Vagina (tissue), 2 donors: ENCODE measurements at places on chromosomes 4 and X.

GRCh38 chr4:8914461-8915171 lies 43.0 kb upstream of the HMX1 start:
- DNase-seq = no peak

DNA sequence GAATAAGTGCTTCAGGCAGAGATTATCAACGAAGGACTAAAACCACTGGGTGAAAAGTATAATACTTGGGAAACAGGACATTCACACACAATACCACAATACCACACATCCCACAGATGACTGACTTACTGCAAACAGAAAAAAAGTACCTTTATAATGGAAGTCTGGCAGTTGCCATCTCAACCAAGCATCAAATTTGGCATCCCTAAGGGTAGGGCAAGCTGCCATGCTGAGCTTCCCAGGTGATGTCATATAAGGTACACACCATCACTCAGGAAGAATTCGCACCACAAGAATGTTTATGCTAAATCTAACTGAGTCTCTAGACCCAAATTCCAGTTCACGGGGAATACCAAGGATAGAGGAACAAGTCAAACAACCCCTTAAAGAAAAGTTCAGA lies 9.1 kb downstream of the QDPR start:
- no peak for DNase-seq

DNA sequence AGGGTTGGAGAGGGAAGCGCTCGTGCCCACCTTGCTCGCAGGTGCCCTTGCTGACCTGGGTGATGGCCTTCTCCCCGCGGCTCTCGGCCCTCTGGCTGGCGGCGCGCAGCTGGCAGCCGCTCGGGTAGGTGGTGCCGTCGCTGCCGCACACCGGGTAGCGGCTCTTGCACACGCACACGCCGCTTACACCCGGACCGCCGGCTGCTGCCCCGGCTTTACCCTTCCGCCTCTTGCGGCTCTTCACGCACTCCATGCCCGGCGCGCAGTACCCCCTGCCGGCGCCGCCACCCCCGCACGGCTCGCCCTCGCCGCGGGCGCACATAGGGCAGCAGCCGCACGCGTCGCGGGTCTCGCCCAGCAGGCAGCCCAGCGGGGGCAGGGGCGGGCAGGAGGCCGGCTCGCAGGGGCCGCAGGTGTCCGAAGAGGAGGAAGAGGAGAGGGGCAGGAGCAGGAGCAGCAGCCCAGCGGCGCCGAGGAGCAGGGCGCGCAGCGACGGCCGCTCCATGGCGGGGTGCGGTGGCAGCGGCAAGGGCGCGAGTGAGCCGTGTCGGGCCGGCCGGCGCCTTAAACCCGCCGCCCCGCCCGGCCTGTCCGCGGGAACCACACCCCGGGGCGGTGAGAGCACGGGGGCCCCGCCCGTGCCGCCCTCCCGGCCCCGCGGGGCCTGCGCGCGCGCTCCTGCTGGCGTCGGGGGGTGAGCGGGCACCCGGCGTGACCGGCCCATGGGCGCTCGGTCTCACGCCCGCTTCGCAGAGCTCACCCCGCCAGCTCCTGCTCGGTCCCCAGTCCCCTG lies at the start of gene IGFBP7:
Gene IGFBP7 (minus strand): TSS at position 539 of the 793 bp plus-strand sequence. CDS start 34 bp downstream, at position 505.
- DNase-seq = no peak

GRCh38 chrX:35439692-35440091 lies 358.4 kb upstream of the MAGEB16 start:
- no peak for DNase-seq

- no peak for DNase-seq
Observed at GRCh38 chrX:67917421-67918010, 373.7 kb downstream of the AR start.

- DNase-seq = no peak
Observed at GRCh38 chrX:110614596-110614995, 181.0 kb downstream of the CHRDL1 start.

- DNase-seq = no peak
Observed at GRCh38 chrX:19593690-19594089, 78.4 kb upstream of the MAP3K15 start.

DNA sequence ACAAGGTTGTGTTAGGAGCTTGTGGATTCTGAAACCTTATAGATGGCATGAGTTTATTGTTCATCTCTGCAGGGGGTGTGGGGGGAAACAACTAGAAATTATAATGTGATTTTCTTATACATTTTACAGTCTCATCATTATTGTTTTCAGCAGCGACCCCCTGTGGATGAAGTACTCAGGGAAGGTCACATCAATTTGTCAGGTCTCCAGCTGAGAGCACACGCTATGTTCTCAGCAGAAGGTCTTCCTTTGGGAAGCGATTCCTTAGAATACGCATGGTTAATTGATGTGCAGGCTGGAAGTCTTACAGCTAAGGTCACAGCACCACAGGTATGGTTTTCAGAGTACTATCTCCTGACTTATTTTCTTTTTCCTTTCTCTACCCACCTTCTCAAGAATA lies 72.2 kb downstream of the BLTP1 start:
- DNase-seq = no peak

- no peak for DNase-seq
Observed at GRCh38 chr4:104743215-104743653, 248.5 kb upstream of the CXXC4 start.

DNA sequence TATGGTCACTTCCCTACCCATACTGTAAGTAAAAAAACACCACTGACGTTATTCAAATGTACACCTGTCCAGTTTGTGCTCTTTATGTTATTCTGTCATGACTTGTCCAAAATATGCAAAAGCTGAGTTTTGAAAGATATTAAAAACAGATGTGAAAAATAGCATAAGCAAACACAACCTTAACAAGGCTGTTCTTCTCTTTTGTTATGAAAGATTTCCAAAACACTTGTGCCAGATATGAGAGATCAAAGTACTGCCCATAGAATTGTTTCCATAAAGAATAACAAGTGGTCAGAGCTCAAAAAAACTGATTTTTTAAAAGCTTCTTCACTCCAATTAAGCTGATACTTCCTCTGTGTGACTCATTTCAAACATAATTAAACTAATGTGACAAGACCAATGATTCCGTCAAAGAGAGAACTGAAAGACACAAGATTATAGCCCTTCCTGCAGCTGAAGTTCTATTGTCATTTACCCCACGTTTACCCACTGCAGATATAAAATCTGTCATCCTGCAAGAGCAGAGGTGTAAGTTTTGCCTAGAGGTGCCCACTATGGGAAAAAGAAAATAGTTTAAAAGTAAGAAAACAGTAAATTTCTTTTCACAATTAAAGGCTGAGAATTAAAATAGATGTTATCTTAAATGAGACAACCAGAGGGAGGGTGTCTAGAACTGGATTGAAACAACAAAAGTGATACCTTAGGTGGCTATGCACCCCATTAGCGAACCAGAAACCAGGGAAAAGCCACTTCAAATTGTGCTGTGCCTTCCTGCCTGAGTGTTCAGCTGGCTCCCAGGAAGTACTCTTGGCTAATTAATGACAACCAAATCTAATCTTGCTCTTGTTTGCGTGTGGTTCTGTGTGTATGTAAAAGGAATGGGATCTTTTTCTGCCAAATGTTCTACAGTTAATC lies 30.1 kb downstream of the RASSF6 start:
- no peak for DNase-seq

DNA sequence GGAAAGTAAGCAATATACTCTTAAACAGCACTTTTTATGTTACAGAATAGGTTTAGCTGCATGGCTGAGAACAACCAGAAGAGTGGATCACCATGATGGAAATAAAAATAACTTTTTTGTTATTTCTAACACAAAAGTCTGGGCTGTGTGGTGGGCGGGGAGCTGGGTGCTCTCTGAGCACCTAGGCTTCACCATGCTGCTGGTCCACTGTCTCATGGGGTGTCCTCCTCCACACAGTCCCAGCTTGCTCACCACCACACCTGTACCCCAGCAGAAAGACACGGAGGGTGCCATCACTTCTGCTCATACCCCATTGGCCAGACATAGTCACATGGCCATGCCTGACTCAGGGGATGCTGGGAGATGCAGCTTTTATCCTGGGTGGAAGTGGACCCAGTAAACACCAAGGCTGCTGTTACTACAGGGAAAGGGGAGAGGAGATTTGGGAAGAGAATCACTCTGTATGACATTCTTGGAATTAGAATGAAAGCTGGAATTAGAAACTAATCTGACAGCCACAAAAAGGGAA lies 45.0 kb downstream of the CPZ start:
- DNase-seq = no peak

- DNase-seq = no peak
Observed at GRCh38 chr4:61336916-61337315, 136.8 kb downstream of the ADGRL3 start.

GRCh38 chr4:144421839-144422565 lies 224.0 kb upstream of the HHIP start:
- no peak for DNase-seq

DNA sequence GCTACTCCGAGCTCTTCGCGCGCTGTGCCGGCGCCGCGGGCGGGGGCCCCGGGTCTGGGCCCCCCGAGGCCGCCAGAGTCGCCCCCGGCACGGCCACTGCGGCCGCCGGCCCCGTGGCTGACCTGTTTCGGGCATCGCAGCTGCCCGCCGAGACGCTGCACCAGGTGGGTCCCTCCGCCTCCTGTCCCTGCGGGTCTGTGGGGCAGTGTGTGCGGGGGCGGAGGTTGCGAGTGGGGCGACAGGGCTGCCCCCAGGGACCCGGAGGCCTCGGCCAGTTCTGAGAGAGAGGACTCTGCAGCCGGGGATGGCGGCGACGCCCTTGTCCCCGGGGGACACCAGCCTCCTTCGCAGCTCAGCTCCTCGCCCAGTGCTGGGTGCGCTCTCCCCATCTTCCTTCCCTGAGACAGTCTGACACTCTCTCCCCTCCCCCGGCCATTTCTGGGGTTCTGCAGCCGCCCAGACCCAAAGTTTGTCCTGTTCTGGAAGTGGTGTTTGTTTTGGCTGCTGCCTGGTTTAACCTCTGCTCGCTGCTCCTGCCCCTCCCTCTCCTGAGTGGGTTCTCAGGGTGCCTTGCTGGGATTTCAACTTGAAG lies 609 bp downstream of the REPS2 start:
- no peak for DNase-seq

DNA sequence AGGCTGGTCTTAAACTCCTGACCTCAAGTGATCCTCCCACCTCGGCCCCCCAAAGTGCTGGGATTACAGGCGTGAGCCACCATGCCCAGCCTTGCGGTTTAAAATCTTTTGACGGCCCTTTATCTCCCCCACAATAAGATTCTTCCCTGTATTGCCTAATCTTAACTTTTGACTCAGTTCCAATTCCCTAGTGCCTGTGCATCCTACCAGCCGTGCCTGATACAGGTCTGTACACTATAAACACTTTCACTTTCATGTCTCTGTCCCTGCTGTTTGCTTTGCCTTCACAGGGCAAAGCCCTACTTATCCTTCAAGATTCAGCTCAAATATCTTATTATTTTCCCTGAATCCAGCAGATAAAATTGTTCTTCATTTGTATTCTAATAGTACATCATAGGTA lies 74.6 kb downstream of the WDR44 start:
- no peak for DNase-seq

GRCh38 chr4:87974856-87975462 lies 555 bp upstream of the SPP1 start:
- DNase-seq = no peak

- DNase-seq = no peak
Observed at GRCh38 chrX:101931488-101932248, at the start of gene ZMAT1. ZMAT1 (minus strand) TSS chrX:101932027; CDS start chrX:101932008, 19 bp downstream.

- no peak for DNase-seq
Observed at GRCh38 chr4:1179976-1180375, 7.6 kb upstream of the SPON2 start.

DNA sequence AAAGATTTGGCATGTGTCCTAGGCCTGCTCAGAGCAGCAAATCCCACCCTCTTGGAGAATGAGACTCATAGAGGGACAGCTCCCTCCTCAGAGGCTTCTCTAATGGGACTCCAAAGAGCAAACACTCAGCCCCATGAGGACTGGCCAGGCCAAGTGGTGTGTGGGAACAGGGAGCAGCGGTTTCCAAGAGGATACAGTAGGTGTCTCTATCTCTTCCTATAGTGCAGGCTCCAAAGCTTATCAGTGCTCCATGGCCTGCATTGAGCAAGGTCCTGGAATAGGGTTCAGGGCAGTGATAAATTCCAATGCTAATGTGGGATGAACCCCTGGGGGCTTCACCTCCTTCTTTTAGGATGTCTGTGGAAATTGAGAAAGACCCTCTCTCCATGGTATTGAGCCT lies 15.7 kb upstream of the MAGEA10 start:
- DNase-seq = no peak

- DNase-seq = no peak
Observed at GRCh38 chr4:153521999-153522801, 56.0 kb downstream of the TMEM131L start.

DNA sequence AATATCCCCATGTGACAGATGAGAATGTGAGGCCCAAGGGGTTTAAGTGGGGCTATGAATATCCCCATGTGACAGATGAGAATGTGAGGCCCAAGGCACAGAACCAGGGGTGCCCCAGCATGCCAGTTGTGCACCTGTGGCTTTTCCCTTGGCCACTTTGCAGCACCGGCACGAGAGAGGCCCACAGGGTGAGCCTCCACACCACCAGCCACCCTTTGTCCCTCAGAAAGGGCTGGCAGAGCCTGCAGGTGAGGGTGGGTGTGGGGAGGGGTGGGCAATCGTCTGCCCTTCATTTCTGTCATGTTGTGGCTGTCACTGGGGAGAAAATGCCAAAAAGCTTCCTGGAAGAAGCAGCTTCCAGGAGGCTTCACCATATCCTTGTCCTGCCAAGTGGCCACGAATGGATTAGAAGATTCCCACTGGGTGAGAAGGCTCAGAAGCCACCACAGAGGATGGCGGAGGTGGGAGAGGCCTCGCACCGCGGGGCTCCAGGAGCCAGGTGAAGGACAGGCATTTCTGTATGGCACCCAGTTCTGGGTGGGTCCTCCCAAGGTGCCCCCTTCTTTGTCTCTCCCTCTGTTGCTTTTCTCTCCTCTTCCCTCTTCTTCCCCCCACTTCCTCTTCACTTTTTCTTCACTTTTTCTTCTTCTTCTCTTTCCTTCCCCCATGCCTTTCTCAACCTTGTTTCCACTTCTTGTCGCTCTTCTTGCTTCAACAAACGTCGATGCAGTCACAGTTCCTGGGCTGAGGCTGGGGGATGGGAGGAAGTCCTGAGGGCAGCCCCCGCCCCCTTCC lies 469 bp upstream of the GPR78 start:
- DNase-seq = no peak

- no peak for DNase-seq
Observed at GRCh38 chr4:57148831-57149505, 38.8 kb upstream of the IGFBP7 start.

GRCh38 chr4:165461159-165461821 lies 82.5 kb downstream of the CPE start:
- DNase-seq = no peak

DNA sequence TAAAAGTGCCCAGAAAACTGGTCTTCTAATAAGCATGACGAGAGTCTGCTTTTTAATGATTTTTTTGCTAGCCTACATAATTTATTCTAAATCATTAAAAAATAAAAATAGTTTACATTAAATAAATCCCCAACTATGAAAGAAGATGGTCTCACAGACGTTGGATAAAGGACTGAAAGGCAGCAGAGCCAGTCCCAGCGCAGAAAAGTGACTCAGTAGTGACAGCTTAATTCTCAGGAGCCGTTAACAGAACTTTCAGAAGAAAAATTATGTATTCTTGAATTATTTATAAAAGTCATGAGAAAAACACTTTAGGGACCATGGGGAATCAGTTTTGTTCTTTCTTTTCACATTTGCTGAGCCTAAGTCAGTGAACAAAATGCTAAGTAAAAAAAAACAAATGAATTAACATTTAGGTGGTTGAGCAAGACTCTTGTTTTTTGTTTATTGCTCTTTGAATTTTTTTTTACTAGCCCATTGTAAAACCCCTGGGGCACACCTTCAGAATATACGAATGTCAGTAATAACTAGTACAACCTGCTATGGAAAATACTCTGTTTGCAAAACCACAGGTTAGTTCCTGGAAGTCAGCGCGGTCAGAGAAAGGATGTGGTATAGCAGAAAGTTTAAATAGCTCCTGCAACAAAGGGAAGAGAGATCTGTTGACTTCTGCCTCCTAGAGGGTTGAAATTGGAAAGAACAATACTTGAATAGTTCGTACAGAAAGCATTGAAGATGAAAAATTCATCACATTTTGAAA lies 50.4 kb upstream of the CCDC160 start:
- DNase-seq = no peak
